Pancreas (tissue), 10 donors: ENCODE measurements at places on chromosomes 7 and 10. TPM values are rescaled to one million over a fixed set of nuclear protein-coding genes. Genes with fewer than 3 reads are reported as not detected.
A peak's percentile ranks its signal among the peaks of the same experiment; 100 is the strongest.

MSMB gene
- not detected for total RNA-seq

ARHGAP22 gene
- total RNA-seq: 6.0 TPM

MCMBP gene
- 13.6 TPM for total RNA-seq

- H3K36me3 ChIP-seq: peaks cover 38% of the 10 kb centered on the region
- no peak overlapping the region for H3K27ac ChIP-seq
- H3K27me3 ChIP-seq: no peaks in the 10 kb centered on the region
- no peak for DNase-seq
- no peak overlapping the region for H3K4me3 ChIP-seq
These were observed 29.3 kb downstream of the ZNF777 start for GRCh38 chr7:149431486-149432120.

DNA sequence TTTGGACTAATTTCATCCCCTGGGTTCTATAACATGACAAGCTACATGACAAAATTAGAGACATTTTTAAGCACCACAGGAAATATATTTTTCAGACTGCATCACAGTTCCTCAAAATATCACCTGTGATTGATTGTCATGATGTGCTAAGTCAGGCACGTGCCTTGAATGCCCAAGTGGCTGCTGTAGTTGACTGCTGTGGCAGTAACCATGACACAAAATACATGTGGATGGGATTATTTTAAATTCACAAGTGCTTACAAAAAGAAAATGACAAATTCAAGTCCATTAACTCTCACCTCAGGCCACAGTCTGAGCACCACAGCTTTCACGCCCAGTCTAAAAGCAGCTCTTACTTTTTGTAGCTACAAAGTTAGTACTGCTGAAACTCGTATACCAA, 45.5 kb downstream of the TNPO3 start:
- no peak for DNase-seq
- no peaks in the 10 kb centered on the region for H3K4me1 ChIP-seq
- H3K27ac ChIP-seq: no peak overlapping the region
- H3K27me3 ChIP-seq: no peaks in the 10 kb centered on the region
- H3K36me3 ChIP-seq: peaks cover 4% of the 10 kb centered on the region

DNA sequence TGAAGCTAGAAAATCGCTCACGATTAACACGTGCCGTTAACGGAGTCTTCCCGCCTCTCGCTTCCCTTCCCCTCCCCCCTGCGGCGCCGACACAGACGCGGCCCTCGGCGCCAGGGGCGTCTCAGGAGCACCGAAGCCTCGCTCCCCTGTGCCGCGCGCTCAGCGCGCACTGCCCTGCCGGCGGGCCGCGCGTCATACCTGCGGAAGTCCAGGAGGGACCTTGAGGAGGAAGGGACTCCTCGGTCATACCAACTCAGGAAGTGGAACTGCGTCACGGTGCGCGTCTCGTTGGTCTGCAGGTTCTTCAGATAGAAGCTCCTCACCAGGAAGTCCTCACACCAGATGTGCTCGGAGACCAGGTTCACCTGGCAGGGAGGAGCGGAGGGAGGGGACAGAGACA, 239.6 kb downstream of the DNAJB6 start:
- DNase-seq: peak; percentile 27
- H3K27ac ChIP-seq: no peak overlapping the region
- no peaks in the 10 kb centered on the region for H3K36me3 ChIP-seq
- no peak overlapping the region for H3K4me3 ChIP-seq

DNA sequence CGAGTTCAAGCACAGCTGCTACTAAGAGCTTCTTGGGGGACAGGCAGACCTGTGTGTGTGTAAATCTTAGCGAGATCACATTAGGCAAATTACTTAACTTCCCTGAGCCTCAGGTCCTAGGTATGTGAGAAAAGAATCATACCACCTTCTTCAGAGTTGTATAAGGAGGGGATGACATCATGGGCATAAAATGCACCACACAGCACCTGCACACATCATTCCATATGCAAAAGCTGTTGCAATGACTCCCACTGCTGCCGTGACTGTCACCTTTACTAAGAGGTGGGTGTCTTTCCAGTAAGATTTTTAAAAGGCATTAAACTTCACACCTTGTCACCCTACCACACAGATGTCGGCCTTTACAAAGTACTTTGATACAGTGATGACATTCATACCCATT, 146.0 kb downstream of the FANK1 start:
- H3K27ac ChIP-seq: peak overlapping the region; percentile 80
- DNase-seq: no peak
- H3K36me3 ChIP-seq: no peaks in the 10 kb centered on the region
- no peak overlapping the region for H3K4me3 ChIP-seq
- H3K27me3 ChIP-seq: no peaks in the 10 kb centered on the region
- H3K4me1 ChIP-seq: no peaks in the 10 kb centered on the region
